ENCODE measurements at places on chromosomes 12 and 14.

DNA sequence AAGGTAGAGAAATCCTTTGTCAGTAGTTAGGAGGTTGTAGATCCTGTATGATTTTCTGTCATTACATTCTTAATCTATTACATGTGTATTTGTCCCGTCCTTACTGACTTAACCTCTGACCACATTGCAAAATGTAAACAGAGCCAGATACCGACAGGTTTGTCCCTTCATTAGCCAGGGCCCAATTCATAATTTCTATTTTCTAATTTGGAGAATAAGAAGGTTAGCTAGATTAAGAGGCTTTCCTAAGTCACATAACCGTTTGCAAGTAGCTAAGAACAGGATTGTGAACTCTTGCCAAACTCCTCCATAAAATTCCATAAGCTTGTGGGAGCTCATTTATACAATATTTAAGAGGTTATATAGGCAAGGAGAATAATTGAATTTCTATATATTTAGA is 352.6 kb downstream of the RAD51B start:
- no peak for DNase-seq

DNA sequence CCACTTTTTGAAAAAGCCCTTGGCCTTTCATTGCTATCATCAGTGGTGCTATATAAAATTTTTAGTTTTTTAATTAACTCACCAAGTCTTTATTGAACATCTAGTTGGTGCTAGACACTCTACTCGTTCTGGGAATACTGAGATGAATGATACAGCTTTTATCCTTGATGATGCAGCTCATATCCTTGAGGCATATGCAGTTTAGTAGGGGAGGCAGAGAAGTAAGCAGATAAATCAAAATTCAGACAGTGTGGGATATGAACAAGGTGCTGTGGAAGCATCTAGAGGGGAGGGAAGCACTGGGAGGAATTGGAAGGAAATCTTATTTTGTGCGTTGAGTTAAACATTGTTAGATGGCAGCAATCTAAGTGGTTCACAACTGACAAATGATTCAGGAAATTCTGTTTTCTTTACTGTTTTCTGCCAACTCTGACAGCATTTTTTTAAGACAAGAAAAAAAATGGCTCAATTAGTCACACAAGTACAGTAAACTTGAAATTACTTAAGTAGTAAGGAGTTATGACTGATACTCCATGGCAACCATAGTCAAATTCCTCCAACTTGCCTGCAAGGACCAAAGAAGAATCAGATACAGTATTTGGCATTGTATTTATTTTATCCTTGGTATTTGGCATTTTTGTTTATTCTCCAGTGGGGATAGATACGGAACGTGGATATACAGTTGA is 119.2 kb downstream of the TMTC2 start:
- no peak for DNase-seq

DNA sequence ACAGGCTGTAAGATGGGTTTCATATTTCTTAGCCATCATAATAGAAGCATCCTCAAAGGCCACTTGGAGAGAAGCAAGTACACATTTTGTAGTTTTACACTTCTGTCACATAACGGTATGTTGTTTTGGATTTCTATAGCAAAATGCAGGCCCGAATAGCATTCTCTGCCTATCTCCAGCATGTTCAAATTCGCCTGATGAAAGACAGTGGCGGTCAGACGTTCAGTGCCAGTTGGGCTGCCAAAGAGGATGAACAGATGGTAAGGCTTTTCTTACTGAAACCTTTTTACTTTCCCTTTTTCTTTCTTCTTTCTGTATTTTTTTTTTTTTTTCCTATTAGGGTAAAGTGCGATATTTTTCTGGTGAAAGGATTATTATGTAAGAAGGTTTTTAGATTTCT is 110.5 kb downstream of the TTLL5 start:
- no peak for DNase-seq

GRCh38 chr14:101221549-101222160 is 318.1 kb upstream of the RTL1 start:
- no peak for DNase-seq

DNA sequence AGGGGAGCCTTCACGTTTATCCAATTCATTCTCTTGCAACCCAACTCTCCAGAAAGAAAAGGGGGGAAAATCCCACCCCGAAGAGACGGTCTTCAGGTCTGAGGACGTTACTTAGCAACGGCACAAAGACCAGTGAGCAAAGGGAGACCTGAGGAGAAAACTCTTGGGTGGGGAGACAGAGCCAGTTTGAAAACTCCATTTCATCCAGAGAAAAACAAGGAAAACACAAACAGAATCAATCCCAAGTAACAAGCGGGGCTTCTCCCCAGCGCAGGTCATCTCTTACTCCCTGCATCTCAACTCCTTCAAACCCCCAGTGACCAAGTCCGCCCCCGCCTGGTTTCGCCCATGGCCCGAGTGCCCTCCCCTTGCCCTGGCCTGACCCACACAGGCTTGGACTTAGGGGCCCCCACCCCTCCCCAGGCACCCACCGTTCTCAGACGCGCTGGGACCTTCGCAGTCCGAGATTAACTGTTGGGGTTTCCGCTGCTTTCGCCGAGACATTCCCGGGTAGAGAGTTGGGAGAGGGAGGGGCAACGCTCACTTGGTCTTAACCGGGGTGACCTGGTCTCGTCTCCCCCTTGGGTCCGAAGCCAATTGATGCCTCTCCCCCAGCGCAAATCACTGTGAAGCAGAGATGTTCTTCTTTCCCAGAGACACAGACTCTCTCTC is 10.4 kb upstream of the SALL2 start:
- DNase-seq, result no peak

DNA sequence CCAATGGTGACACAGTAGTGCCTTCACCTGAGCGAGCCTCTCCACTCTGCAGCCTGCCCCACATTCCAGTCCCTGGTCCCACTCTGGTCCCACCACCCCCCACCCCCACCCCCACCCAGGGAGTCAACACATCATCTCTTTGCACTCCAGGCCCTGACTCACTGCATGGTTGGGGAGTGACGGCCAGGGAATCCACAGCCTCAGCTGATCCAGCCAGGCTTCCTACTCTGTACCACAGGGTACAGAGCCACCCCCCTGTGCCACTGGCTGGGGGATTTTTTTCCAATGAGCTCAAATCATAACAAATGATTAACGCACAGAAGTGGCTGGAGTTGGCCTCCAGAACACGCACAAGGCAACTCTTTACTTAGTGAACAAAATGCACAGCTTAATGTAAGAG is 233.7 kb downstream of the NTF3 start:
- no peak for DNase-seq

- no peak for DNase-seq
Measured at GRCh38 chr14:72598306-72598705, 295.6 kb downstream of the DPF3 start.

DNA sequence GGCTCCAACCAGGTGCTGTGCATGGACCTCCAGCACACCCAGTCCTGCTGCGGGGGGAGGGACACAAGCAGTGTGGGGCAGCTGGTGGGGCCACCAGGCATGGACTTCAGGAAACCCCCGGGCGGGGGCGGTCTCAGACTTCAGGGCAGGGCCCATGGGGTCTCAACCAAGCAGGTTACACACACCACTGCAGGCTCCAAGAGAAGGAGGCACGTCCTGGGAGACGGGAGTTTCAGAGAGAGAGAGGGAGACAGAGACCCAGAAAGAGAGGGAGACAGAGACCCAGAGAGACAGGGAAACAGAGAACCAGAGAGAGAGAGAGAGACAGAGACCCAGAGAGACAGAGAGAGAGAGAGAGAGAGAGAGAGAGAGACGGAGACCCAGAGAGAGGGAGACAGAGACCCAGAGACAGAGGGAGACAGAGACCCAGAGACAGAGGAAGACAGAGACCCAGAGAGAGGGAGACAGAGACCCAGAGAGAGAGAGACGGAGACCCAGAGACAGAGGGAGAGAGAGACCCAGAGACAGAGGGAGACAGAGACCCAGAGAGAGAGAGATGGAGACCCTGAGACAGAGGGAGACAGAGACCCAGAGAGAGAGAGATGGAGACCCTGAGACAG is 128.9 kb downstream of the NCOR2 start:
- DNase-seq, result no peak

DNA sequence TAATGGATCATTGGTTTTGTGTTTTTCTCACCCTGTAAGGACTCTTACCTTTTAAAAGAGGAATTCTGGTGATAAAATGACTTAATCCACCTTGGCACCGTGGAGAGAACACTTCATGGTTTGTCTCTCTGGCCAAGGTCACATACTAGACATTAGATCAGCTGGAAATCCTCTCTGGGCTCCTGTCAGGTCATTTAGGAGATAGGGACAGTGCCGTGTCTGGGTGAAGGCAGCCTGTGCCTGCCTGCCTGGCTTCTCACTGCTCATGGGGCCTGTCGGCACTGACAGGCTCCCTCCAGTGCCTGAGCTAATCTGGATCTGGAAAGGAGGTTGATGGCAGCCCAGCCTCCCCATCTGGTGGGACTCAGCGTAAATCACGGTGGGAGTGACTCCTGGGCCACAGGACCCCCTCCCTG is 5.7 kb downstream of the CRADD start:
- no peak for DNase-seq

DNA sequence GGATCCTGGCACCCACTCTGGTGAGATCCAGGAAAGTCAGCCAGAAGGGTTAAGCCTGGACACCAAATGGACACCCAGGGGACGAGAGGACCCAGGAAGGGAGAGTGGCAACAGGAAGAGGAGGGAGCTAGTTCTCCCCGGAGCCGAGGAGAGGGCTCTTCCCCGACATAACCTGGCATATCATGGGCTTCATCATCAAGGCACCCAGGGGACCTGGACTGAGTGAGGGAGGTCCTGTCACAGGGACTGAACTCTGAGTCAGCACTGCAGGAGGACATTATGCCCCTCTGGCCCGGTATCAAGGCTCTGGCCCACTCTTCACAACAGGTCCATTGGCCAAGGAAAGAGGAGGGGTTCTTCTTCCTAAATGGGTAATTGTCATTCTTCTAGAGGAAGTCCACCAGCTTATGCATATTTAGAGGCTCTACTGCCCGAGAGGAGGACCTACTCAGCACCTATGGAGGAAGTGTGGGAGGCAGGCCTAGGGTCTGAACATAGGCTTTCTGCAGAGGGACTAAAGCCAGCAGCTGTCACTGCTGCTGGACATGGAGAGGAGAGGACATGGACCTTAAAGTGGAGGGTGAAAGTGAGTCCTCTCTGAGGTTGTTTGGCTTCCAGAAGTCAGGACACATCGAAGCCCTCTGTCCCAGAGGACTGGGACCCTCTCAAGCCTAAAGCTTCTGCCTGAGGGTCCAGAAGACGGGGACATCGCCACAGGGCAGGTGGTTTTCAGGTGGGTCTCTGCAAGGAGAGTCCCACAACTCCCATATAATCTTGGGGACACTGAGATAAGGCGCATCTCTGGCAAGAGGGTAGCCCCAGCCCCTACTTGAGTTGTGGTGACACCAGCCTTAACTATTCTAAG is 18.6 kb downstream of the ISCA2 start:
- DNase-seq, result no peak

DNA sequence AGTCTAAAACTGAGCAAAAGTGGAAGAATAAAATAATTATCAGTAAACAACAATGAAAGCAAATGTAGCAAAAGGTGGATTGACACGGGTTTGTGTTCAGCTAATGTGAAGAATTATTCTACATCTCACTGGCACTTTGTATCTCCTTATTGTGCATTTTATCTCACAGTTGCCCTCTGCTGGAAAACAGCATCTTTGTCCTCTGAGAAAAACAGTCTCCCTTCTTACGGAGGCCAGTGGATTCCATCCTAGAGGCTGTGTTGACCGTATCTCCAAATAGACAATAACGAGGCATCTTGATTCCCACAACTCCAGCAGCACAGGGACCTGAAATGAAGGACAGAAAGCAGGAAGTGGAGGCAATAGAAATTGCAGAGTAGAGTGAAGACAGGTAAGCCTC is 51.3 kb upstream of the PLBD1 start:
- no peak for DNase-seq

DNA sequence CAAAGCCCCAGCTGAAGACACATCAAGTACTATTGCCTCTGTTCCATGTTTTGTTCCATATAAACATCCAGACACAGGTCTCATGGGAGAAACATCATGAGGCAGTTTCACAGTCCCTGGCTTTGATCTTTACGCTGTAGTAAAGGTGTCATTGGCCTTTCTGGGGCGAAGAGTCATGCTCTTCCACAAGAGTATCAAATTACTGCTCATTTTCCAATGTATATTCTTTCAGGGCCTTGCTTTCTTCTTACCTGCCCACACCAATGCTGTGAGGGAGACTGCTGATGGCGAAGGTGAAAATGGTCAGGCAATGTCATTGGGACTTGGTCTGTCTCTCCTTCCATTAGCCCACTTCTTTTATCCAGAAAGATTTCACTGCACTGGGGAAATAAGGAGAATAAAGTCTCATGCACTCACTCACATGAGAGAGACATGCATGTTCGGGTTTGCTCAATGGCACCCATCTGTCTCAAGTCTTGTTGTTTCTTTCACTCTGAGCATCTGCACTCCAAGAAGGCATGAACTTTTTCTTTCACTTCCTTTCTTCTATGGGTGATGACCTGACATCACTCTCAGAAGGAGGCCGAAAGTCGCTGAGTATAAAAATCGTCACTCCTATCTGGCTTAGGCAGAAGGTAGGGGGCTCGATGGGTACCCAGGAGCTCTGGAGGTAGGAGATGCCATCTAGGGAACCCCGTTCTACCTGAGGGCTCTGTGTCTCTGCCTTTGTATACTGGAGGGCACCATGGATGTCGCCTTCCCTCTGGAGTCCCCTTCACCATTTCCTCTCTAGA is 1.3 kb upstream of the JDP2 start:
- DNase-seq, result no peak

- no peak for DNase-seq
Measured at GRCh38 chr14:95482627-95483308, 33.7 kb downstream of the SYNE3 start.

- DNase-seq, result no peak
Measured at GRCh38 chr14:55760789-55761566, 181.0 kb downstream of the KTN1 start.

DNA sequence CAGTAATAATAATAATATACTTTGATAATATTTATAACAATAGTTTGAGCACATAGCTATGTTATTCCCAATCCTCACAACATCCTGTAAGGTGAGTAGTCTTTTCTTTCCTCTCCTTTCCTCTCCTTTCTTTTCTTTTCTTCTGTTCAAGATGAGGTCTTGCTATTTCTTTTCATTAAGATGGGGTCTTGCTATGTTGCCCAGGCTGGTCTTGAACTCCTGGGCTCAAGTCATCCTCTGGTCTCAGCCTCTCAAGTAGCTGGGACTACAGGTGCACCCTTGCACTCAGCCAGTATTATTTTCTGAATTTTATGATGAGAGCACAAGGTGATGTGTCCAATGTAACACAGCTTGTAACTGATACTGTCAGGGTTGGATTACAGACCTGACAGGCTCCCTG is 134.6 kb downstream of the OTOGL start:
- DNase-seq, result no peak

DNA sequence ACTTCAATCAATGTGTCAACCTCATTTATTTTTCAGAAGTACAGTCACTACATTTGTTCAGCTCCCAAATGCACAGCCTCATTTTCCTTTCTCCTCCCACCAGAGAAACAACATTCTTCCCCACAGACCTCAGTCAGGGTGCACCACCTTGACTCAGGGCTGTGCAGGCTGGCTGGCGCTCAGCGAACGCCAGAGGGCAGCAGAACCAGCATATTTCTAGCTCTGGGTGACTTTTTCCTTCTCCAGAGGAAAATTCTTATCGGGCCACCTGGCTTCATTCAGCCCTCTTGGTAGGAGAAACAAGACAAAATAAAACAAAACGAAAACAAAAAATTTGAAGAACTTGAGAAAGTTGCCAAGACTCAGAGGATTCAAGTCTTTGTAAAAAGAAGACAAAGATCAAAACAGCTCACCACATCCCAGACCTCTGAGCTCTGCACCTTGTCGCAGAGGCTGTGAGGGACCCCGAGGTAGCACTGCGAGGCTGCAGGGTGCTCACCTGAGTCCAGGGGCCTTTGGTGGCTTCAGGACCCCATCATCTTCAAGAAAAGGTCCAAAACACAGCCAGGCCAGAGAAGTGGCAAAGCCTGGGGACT is 33.7 kb downstream of the PAH start:
- DNase-seq, result peak; percentile 34

All from stimulated activated CD4-positive, alpha-beta T cell treated with anti-CD3 and anti-CD28 coated beads, Interleukin-12 subunit alpha, Interleukin-12 subunit beta, amount 100 ng/mL, for 4 hours (primary cell).